ENCODE measurements at places on chromosomes 6 and 20.

GRCh38 chr6:37819802-37820717, 533 bp downstream of the ZFAND3 start:
- DNase-seq: peak; percentile 65

- DNase-seq: no peak
These were observed 331.8 kb downstream of the HACE1 start for GRCh38 chr6:104527761-104528415.

GRCh38 chr20:13212750-13213149, 8.3 kb upstream of the ISM1 start:
- peak; percentile 68 for DNase-seq

DNA sequence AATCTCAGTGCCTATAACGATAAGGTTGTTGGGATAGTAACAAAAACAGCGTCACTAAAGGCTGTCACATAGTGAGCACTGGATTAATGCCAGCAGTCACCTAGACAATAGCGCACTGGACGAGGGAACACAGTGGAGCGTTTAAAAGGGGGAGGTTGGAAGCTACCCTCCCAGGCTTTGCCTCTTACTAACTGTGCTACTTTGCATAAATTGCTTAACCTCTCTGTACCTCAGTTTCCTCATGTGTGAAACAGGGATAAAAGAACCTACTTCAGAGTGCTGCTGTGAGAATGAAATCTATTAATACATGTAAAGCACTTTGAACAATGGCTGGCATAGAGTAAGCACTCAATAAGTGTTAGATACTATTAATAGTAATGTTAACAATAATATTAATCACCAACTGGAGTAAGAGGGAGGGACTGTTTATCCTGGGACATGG, 10.5 kb downstream of the BCL2L1 start:
- no peak for DNase-seq

DNA sequence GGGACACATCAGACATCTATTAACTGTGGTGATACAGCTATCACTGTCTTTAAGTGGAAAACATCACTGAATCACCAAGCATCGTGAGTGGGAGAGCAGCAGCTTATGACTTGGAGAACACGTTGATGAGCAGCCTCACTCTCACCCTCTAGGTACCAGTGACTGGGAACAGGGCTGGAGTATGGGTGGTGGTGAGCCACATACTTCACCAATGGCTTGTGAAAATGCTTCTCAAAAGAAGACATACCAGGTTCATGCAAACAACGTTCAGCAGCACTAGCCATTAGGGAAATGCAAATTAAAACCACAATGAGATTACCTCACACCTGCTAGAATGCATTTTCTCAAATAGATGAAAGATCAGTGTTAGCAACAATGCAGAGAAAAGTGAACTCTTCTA, 25.3 kb downstream of the SNX5 start:
- DNase-seq: no peak

- no peak for DNase-seq
These were observed at the start of gene TFAP2B for GRCh38 chr6:50818673-50819072. Gene TFAP2B (plus strand): TSS chr6:50818871. CDS start chr6:50818892, 21 bp downstream.

GRCh38 chr6:148628251-148628650, 118.6 kb upstream of the UST start:
- DNase-seq: no peak

- peak; percentile 25 for DNase-seq
These were observed 2.5 kb downstream of the RPL10A start for GRCh38 chr6:35470663-35471120.

DNA sequence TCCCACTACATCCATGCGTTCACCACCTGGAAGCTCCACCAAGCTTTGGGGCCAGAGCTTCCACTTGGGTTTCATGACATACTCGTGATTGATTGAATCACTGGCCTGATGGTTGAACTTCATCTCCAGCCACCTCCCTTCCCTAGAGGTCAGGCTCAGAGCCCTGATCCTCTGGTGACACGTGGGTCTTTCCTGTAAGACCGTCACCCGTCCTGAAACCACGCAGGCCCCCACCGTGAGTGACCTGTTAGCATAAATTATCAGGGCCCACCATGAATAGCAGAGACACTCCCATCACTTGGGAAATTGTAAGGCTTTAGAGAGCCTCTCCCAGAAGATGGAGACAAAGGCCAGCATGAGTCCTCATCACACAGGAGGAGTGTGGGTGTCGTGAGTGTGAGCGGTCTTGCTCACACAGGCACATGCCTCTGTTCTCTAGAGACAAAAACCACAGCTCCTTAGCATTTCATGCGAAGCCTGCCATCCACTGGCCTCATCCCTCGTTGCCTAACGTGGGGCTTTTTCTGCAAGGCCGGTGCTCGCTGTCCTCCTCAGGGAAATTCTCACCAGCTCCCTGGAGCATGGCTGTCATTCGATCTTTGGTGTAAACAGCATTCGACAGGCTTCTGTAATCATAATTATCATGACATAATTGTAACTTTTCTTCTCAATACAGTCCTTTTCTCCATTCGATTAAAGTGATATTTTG, 65.1 kb upstream of the DUSP22 start:
- DNase-seq: no peak

DNA sequence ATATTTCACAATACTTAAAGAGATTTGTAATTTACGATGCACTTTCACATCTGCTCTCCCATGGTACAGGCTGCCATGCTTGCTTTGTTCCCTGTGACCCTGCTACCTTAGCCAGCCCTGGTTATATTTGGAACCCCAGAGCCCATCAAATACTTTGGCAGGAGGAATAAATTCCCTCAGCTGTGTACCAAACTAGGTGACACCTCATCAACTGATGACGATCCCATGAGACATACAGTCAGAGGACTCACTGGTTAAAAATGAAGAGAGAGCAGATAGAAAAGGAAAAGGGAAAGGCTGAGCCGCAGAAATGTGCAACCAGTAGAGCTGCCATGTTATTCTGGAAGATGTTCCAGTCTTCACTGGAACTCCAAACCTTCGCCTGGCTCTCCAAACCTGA, 120.0 kb downstream of the SIM1 start:
- no peak for DNase-seq

GRCh38 chr20:1934156-1934555, 38.9 kb downstream of the SIRPA start:
- no peak for DNase-seq

GRCh38 chr20:53001498-53002301, 29.5 kb downstream of the TSHZ2 start:
- peak; percentile 43 for DNase-seq

DNA sequence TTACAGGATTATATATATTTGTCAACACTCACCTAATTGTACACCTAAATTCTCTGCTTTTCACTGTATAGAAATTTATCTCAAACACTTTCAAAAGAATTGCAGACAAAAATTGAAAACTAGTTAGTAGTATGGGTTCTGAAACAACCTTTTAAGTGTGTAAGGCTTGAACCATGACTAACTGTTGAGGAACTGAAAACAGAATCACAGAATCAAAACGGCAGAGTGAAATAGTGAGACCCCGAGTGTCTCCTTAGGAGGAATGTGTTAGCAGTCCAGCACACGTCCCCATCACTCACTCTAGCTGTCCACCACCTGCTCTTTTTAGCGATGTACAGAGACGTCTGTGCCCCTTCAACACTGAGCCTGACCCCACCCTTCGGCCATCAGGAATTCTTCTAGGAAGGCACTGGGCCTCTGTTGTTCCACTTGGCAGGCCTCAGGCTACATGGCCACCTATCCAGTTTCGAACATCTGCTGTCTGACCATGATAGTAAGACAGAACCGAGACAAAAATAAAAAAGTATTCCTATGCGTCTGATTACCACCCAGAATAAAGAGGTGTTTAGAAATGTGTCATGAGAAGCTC, 227.4 kb downstream of the C6orf118 start:
- no peak for DNase-seq

DNA sequence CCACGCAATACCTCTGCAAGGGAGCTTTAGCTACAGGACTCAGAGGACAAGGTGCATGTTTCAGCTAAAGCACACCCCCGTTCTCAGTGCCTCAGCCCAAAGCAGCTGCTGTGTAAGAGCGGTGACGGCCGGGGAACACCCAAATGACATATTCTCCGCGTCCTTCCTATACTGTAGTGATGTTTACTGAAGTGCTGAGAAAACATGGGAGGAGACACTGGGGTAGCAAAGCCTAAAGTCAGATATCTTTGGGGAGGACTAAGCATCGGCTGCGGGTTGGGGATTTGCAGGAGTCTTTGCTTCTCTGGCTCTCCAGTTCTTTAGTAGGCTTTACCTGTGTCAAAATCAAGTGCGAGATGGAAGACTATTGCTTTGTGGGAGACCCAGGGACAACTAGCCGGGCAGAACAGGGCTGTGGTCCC, 1.7 kb downstream of the SLC22A23 start:
- no peak for DNase-seq

DNA sequence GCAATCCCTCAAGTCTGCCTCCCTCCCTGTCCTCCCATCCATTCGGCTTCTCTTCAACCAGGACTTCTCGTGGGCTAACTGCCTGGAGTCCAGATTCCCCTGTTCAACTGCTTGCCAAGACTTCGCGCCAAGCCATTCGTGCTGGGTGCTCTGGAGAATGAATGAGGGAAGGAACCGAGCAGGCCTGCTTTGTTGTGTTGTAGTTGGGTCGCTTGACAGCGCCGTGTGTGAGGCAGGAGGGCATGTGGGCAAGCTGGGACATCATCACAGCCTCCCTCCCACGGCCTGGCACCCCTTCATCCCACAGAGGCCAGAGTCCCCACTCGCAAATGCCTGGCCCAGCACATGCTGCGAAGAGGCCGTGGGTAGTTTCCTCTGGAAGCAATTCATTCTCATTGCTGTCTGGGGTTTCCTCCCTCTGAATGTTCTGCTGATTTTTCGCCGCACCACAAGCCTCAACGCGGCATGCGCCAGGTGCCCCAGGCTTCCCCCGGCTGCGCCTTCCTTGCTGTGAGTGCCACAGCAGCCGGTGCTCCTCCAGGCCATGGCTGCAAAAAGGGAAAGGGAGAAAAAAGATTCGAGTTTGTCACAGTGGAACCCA, 336.0 kb downstream of the QKI start:
- peak; percentile 3 for DNase-seq

GRCh38 chr20:47792021-47792618, 6.8 kb upstream of the SULF2 start:
- DNase-seq: no peak

DNA sequence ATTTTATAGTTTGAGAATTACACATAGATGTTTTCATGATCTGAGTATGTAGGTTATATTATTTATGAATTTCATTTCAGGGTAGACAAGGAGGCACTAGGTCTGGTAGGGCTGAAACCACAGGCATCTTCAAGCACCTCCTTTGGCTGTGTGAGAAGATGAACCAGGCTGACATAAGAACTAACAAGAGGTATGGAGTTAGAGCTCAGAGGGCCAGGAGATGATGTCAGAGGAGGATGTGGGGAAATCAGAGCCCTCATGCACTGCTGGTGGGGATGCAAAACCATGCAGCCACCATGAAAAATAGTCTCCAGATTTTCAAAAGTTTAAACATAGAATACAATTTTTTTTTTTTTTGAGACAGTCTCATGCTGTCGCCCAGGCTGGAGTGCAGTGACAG, 13.6 kb upstream of the RIPOR3 start:
- no peak for DNase-seq

- DNase-seq: no peak
These were observed 18.7 kb downstream of the BPHL start for GRCh38 chr6:3137057-3137777.

GRCh38 chr6:26161322-26161721, 74.1 kb downstream of the HFE start:
- no peak for DNase-seq

DNA sequence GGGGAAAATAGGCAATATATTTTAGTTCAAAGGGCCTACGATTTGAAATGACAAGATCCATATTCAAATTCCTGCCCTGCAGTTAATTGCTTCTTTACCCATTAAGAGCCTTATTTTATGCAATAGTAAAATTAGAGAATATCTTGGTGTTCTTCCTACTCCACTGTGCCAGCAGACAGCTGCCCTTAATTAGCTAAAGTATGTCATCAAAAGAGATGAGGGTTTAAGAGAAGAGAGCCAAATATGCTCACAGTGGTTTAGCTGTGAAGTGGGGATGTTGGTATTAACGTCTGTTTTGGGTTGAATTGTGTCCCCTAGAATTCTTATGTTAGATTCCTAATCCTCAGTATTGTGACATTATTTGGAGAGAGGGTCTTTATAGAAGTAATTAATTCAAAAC, 148.1 kb downstream of the MOXD1 start:
- DNase-seq: no peak

- DNase-seq: no peak
These were observed 43.1 kb downstream of the UST start for GRCh38 chr6:148789948-148790347.

GRCh38 chr20:57785720-57786119, 75.9 kb upstream of the PMEPA1 start:
- no peak for DNase-seq

DNA sequence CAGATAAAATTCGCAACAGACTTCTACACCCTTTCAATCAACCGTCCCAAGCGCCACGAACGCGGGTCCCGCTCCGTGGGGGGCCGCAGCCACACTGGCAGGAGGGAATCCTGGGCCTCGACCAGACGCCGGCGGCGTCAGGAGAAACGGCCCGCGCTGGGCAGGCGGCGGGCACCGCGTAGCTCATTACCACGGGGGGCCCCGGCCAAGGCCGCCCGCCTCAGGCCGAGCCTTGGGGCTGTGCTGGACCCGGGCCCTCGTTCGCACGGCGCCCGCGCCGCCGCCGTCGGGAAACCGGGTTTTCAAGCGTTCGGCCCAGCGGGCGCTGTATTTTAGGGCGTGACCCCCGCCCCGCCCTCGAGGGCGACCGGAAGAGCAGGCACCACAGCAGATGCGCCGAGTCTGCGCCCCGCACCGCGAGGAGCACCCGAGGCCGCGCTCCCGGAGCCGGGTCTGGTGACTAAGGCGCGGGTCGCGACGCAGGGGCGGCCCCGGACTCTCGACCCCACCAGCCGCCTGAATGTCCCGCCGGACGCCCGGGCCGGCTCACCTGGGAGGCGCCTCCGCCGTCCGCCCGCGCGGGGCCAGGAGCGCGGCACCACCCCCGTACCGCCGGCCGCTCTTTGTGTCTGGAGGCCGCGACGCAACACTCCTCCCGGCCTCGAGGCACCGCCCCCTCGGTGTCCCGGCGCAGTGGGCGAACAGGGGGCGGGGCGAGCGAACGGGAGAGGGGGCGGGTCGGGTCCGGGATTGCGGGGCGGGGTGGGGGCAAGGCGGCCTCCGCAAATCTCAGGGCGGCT, at the start of gene NINL:
TSS of gene NINL (minus strand) at position 627 of the 800 bp plus-strand sequence. CDS start 58,944 bp downstream, outside the sequence.
- peak; percentile 50 for DNase-seq

DNA sequence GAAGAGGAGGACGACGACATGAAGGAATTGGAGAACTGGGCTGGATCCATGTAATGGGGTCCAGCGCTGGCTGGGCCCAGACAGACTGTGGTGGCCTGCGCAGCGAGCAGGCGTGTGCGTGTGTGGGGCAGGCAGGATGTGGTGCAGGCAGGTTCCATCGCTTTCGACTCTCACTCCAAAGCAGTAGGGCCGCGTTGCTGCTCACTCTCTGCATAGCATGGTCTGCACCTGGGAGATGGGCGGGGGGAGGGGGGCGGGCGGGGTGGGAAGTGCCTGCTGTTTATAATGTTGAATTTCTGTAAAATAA, 42.3 kb downstream of the CHMP4B start:
- DNase-seq: peak; percentile 35

- DNase-seq: no peak
These were observed 56.2 kb downstream of the SRC start for GRCh38 chr20:37401930-37402675.

Data from activated CD4-positive, alpha-beta T cell treated with anti-CD3 and anti-CD28 coated beads, Interleukin-10, Interleukin-2, amounts not matched to agents 100 ng/mL and 50 ng/mL, durations not matched to agents 16 hours and 8 hours (primary cell).